ENCODE measurements at places on chromosomes 5 and 9.

- no peak for DNase-seq
Observed at GRCh38 chr5:139146809-139147482, 51.2 kb downstream of the SIL1 start.

GRCh38 chr5:89280103-89281037 lies 397.4 kb upstream of the MEF2C start:
- DNase-seq, result no peak

GRCh38 chr9:34654323-34655051 lies 2.5 kb downstream of the IL11RA start:
- peak; percentile 73 for DNase-seq

- DNase-seq, result no peak
Observed at GRCh38 chr5:39759701-39760100, 334.9 kb upstream of the DAB2 start.

- DNase-seq, result peak; percentile 88
Observed at GRCh38 chr5:14534773-14535172, 46.8 kb upstream of the OTULINL start.

DNA sequence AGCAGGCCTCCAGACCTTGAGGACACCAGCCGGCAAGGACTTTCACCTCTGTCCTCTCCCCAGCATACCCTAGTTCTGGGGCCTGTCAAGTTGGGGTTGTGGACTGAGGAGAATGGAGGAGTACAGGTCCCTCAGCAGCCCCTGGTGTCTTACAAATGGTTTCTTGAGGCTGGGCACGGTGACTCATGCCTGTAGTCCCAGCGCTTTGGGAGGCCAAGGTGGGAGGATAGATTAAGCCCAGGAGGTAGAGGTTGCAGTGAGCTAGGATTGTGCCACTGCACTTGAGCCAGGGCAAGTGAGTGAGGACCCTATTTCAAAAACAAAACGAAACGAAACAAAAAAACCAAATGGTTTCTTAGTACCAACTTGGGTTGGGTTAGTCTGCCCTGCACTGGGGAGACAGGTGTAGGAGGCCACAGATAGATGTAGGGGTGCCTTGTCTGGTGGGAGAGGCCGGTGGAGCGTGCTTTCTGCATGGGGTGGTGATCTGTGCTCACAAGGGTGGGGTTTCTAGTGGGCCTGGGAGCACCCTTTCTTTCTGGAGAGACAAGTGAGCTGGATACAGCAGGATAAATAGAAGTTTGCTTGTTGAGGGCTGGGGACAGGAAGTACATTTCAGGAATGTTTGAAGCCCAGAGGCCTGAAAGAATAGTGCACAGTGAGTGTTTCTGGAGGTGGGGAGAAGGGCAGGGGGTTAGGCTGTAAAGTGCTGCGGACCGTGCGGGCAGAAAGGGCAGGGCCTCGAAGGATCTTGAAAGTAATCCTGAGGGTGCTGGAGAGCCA lies 37.7 kb upstream of the PSD2 start:
- DNase-seq, result no peak

- DNase-seq, result no peak
Observed at GRCh38 chr9:106874652-106875051, 11.7 kb downstream of the ZNF462 start.

DNA sequence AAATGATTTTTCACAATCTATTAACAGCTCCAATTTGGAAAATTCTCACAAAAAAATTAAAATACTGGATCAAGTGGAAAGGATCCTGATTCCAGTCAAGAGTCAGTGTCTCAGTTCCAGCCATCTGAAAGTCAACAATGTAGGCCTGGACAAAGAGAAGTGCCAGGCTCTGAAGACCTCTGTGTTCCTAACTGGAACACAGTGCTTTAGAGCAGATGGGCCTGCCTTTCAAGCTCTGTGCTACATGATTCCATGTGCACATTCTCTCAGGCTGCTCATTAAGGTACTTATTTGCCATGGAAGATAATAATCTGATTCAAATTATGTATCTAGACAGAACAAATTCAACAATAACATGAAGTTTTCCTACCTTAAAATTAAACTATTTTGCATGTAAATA lies 30.2 kb upstream of the ALDH1A1 start:
- no peak for DNase-seq

DNA sequence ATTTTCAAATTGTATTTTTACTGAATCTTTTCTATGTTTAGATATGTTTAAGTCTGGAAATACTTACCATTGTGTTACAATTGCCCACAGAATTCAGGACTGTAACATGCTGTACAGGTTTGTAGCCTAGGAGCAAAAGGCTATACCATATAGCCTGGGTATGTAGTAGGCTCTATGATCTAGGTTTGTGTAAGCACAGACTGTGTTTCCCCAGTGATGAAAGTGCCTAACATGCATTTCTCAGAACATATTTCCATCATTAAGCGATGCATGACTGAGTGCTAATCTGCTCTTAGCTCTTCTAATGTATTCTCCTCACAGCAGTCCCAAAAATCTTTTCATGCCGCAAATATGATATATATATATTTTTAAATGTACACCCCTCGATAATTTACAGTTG lies 166.7 kb upstream of the PPP2R2B start:
- no peak for DNase-seq

DNA sequence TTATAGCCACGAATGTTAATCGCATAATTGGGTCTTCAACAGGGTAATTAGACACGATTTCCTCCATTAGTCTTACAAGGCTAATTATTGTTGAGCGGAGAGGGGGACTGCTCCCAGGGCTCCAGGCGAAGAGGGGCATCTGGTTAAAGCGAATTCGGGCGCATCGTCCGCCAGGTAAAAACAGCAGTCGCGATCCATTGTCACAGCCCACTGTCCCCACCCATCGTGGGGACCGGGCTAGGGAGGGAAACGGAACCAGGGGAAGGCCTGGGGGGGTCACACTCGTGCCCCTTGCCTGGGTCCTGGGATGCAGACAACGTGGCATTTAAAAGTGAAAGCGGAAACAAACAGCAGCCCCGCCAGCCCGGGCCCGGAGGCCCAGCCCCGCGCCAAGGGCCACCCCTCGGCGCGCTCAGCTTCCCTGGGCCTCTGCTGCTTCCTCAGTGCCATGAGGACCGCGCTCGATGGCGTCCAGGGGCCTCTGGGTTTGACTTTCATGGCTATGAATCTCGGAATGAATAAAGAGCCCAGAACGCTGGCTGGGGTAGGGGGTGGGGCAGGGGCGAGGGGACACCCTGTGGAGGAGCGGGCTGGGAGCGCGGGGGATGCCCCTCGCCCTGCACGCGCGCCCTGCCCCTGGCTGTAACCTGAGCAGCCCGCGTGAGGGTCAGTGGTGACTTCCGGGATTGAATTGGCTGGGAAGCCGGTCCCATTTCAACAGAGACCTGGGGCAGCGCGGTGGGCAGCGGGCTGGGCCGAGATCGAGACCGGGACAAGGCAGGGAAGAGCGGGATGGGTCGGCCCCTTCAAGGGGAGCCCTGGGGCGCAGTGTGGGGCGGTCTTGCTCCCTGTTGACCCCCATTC lies 99.9 kb downstream of the GTF3C4 start:
- DNase-seq, result peak; percentile 47

- DNase-seq, result no peak
Observed at GRCh38 chr9:96157675-96158074, 144.3 kb downstream of the HSD17B3 start.

DNA sequence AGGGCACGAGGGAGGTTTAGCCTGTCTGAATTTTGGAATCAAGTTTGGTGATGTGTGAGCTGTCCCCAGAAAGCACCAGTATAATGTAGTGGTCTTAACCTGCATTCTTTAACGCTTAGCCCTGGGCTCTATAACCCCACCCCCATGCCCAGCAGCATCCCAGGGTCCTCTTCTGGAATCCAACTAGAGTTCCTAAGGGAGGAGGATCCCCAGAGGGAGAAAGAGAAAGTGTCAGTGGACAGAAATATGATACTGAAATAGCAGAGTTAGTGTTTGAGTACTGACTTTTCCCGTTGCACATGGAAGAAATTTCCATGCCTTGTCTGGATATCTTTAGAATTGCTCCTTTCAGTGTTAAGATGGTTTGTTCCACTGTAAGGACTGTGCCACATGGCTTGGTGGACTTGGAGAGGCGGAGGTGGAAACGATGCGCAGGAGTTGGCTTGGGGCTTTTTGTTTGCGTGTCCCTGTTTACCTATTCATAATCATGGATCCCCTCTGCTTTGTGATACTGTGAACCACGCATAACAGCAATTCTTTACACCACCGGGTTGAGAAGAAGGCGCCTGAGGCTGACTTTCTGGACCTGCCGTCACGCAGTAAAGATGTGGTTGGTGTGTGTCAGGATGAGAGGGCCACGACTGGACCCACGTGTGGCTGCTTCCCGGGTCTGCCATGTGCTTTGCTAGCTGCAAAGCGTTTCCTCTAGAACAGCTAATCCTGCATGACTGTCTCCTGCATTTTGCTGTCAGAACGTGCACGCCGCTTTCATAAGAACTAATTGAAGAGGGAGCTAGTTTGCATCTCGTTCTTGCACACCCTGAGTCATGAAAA lies 142.3 kb downstream of the SMARCA2 start:
- DNase-seq, result peak; percentile 56

DNA sequence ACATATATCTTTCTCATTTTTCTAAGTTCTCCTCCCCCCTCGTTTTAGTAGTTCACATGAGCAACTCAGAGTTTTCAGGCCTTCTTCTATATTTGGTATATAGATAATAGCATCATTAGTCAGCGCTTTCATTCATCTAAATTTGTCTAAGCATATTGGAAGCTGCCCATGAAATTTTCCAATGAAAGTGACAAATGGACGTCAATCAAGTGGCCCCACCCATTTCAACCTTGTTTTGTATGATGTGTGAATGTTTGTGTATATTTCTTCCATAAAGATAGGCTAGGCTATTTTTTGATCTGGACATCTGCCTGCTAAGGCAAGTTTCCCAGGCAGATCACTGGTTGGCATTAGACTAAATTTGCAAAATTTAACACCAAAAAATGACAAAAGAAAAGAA lies 104.0 kb upstream of the SSBP2 start:
- DNase-seq, result peak; percentile 20

DNA sequence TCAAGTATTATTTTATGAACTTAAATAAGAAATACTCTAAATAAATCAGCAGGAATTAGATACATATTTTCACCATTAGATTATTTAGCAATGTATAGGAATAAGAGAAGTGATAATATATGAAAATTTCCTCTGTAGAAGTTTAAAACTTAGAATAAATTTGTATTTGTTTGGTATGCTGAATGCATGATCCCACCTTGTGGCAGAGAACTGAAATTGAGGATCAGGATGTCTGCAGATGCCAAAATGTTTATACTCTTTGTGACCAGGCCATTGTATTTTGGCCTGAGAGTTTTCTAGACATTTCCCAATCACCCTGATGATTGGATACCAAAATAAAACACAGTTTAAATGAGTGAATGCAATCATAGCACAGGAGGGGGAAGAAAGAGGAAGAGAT lies 6.3 kb downstream of the TYRP1 start:
- DNase-seq, result no peak

- no peak for DNase-seq
Observed at GRCh38 chr5:164332349-164333196, 827.2 kb downstream of the MAT2B start.

DNA sequence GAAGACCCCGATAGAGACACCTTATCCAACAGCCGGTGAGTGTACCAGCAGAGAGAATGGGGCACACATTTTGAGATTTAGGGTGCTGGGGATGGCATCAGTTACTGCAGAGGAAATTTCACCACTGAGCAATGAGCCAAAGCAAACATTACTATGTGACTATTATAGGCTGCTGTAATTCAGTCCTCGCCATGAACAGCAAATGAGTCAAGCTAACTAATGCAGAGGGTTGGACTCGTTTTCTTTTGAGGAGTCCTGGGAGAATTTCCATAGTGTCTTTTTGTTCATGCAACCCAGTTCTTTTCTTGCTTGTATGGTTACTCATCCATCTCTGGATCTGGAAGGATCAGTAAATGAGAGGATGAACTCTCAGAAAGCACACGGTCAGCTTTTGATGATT lies 323.8 kb downstream of the PSAT1 start:
- no peak for DNase-seq

- peak; percentile 77 for DNase-seq
Observed at GRCh38 chr9:83334320-83334719, 203.9 kb downstream of the FRMD3 start.

- DNase-seq, result no peak
Observed at GRCh38 chr5:21219251-21219650, 1231.3 kb upstream of the CDH18 start.

Data from NCI-H2081 (cell line).